ENCODE measurements at places on chromosomes 3 and 15.

DNA sequence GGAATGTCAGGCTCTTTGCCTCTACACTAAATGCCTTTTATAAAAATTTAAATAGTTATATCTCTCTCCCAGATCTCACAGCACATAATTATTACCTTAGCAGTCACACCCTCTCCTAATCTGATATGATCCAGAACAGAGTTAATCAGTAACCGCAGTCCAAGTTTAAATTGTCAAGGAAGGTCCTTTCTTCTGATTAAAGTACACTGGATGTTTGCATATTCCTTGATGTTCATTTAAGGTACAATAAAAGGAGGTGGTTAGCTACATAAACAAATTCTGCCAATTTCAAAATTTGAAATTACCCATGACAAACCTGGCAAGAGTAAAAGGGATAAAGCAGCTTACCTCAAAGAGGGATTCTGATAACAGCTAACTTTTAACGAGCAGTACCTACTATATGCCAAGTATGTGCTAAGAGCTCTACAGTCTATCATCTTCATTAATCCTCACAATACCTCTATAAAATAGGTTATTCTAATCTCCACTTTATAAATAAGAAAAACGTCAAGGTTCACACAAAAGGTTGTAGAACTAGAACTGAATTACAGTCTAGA is 4.3 kb downstream of the GOLIM4 start:
- DNase-seq, result no peak

GRCh38 chr3:171862993-171863521 is 19.9 kb downstream of the TMEM212 start:
- no peak for DNase-seq

DNA sequence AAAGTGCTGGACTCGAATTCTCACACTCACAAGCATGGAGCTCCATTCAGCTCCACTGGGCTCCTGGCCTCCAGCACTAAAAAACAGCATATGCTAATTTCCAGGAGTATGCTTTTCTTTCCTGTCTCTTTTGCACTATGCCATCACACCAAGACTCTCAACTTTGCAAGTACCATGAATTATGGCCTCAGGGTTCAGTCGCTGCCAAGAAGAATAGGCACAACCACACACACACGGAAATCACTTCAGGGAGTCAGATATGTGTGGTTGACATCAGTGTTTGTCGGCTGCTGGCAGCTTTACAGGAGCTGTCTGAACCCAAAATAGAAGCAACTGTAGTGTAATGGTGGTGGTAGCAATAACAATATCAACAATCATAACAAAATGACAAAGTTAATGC is 305.0 kb upstream of the SLCO3A1 start:
- DNase-seq, result no peak

DNA sequence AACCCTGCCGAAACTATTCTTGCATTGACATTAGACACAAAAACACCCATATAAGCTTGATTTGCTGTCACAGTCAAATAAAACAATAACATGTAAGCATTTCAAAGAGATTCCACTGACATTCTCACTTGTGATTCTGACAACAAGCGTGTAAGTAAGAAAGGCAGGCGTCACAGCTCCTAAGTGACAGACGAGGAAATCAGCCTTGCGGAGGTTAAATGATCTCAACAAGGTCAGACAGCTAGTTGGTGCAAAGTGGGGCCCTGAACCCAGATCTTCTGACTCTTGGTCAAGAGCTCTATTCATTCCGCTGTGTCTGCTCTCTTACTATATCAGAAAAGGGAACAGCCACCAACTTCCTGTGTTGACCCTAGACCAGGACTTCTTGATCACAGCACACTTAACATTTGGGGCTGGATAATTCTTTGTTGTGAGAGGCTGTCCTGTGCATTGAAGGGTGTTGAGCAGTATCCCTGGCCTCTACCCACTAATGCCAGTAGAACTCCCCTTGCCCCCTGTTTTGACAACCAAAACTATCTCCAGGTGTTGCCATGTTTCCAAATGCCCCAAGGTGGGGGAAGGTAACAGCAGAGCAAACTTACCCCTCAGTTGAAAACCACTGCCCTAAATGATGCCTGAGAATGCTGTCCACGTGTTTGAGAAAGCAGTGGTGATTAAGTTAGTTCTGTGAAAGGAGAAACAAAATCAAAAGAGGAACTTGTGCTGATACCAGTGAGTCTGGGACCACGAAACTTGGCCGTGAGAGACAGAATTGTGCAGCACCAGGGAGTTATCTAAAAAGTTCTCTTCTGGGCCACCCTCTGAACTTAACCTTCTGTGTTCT is 86.1 kb downstream of the LIPC start:
- DNase-seq, result no peak

GRCh38 chr15:63385911-63386531 is 4.4 kb upstream of the CA12 start:
- DNase-seq, result no peak

DNA sequence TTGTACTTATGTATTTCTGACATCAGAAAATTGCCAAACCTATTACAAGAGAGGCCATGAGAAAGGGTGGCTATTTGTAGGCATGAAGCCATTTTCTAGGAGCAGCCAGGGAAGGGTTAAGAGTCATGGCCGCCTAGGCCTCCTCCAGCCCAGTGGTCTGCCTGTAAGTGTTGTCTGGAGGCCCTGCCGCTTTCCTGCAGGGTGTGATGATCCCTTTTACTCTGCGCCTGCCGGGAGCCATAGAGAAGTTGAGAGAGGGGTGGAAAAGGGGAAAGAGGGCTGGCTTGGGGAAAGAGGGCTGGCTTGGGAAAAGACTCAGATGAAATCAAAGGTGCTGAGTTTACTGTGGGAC is 29.1 kb upstream of the KCTD6 start:
- no peak for DNase-seq

DNA sequence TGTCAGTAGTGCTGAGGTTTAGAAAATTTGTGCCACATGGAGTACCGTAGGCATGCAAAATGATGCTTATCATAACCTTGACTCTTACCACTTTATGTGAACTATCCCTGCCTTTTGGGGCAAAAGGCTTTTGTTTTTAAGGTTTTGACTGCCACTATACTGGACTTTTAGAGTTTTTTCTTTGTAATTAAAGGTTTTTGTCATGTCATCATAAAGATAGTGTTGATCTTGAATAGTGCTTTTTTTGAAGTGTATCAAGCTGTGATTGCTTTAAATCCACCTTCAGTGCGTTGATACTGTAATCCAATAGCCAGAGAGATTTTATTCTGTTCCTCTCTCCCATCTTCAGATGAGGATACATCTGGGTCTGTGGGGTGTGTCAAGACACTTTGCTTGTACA is 172.9 kb downstream of the ITPR1 start:
- DNase-seq, result no peak

- no peak for DNase-seq
Measured at GRCh38 chr3:111143-112069, 85.2 kb upstream of the CHL1 start.

- DNase-seq, result no peak
Measured at GRCh38 chr15:57540736-57541135, 51.0 kb upstream of the MYZAP start.

DNA sequence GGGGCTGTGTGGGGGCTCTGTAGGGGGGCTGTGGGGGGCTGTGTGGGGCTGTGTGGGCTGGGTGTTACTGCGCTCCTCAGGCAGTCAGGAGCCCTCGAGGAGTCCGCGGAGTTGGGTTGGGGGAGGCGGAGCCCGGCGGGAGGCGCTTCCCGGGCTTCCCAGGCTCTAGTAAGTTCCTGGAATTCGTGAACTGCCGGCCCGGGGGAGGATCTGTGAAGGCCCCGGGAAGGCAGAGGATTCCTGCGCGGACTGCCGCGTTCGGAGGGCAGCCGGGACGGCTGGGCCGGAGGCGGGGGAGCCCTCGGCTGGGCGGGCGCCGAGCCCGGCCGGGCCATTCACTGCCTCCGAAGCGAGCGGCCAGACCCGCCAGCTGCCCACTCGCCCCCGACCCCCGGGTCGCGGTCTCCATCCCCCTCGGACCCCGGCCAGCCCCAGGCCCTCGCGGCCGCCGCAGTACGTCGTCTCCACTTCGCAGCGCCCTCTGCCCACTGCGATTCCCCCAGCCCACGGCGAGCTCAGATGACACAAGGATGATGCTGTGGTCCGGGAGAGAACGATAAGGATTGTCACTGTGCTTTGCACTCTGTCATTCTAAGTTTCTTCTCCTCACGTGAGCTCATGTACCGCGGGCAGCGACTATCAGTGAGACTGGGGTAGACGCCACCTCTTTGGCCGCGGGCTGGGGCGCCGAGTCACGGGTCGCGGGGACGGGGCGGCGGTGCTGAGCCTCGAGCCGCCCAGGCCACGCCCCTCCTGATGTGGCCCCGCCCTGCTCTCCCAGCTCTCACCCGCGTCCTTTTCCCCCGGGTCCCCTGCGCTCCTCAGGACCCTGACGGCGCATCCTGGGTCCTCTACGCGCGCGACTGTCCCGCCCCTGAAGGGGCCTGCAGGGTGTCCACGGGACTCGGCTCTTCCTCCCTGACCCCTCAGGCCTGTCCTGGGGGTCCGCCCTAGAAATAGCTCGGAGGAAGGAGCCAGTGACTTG is 65.3 kb downstream of the KLF13 start:
- DNase-seq, result peak; percentile 88

DNA sequence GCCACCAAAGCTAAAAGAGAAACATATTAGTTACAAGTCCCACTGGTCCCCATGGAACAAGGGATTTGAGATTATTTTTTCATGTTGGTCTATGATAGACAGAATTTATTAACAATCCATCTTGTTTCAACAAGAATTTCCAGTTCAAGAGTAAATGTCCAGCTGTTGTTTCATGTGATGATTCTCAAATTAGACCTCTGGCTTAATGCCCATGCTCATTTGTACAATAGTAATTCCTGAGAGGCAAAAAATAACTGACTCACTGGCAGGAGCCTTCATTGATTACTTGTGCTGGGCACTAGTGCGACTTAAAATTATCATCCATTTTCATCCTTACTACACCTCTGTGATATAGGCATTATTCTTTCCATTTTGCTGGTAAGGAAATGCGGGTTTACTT is 171.3 kb downstream of the ITPR1 start:
- DNase-seq, result no peak

GRCh38 chr15:99476413-99477222 is 89.2 kb upstream of the MEF2A start:
- DNase-seq, result no peak

- no peak for DNase-seq
Measured at GRCh38 chr3:59795756-59796155, 745.9 kb upstream of the CFAP20DC start.

DNA sequence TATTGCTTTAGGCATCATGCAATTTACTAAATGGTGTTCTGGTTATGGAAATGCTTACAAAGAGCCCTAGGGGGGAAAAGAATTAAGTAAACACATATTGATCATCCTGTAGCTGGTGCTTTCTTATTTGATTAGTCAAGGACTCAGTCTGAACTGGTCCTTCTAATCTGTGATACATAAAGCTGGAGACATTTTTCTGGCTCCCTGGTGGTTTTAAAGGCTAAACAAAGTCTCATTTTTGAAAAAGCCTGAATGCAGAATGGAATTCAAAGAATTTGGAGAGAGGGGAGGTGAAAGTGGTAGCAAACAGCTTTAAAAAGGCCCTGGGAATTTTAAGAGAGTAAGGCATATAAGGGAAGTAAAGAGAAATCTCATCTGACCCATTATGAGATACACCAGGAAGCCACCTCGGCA is 149.7 kb downstream of the RBMS3 start:
- no peak for DNase-seq

- no peak for DNase-seq
Measured at GRCh38 chr15:100708916-100709315, 106.5 kb downstream of the ASB7 start.

GRCh38 chr3:151265866-151266265 is 12.5 kb downstream of the P2RY14 start:
- DNase-seq, result peak; percentile 29

DNA sequence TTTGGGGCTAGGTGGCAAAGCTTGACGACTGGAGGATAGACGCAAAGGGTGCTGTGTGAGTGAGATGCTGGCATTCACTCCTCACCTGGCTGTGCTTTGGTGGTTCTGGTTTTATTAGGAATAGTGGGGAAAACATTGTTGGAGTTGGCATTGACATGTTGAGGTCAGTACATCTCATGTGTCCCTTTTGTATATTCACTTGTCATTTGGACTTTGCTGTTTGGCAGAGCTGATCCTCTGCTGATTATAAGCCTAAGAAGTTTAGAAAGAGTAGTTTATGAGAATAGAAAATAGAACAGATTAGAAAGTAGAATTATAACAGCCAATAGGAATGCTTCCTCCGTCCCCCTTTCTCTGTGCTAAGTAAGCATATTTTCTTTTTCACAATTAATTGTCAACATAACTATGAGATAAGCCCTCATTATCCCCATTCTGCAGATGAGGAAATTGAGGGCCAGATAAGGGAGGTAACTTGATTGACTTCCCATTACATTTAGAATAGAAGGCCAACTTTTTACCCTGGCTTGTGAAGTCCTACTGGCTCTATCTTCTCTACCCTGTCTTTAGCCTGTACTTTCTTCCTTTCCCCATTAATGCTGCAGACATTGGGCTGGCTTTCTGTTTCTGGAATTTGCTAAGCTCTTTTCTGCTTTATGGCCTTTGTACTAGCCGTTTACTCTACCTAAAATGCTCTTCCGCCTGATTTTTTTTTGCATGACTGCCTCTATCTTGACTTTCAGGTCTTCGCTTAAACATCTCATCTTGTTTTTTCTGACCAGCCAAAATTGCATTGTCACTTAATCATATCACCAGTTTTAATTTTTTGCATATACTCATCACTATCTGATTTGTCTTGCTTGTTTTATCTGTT is 12.8 kb downstream of the ITPR1 start:
- no peak for DNase-seq

DNA sequence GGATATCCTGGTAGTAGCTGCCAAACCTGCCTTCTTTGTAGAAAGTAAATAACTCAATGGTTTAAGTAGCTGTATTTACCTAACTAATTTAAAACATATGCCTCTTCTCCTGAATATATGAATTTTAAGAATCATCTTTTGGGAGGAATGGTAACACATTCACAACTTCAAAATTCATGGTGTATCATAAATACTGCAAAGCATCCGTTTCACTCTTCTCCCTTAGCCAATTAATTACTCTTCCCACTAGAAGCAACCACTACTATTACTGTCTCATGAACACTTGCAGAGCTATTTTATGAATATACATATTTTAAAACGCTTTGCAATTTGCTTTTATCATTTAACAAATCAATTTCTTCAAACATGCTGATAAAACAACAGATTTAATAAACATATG is 59.0 kb upstream of the USP50 start:
- no peak for DNase-seq

GRCh38 chr15:43463507-43463906 is 29.4 kb downstream of the TP53BP1 start:
- DNase-seq, result no peak

- DNase-seq, result no peak
Measured at GRCh38 chr3:124275412-124275811, 283.5 kb upstream of the ROPN1 start.

GRCh38 chr15:48451736-48452135 is 120.5 kb downstream of the DUT start:
- DNase-seq, result no peak

DNA sequence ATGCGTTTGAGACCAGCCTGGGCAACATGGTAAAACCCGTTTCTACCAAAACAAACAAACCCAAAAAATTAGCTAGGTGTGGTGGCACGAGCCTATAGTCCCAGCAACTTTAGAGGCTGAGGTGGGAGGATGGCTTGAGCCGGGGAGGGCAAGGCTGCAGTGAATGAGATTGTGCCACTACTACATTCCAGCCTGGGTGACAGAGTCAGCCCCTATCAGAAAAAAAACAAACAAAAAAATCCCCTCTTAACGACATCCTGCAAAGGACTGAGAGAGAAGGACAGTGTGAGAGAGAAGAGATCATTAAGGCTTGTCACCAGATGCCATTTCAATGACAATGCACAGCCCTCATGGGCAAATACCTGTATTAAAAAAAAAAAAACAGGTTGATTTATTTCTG is 266.7 kb upstream of the ATP10A start:
- DNase-seq, result no peak

GRCh38 chr3:152026033-152026556 is 152.7 kb downstream of the SUCNR1 start:
- DNase-seq, result no peak

Measured in CD4-positive, alpha-beta T cell treated with Interleukin-4 for 4 hours (primary cell).